ENCODE measurements at places on chromosomes 2 and 18. TPM values are rescaled to one million over a fixed set of nuclear protein-coding genes. Genes with fewer than 3 reads are reported as not detected.

DNA sequence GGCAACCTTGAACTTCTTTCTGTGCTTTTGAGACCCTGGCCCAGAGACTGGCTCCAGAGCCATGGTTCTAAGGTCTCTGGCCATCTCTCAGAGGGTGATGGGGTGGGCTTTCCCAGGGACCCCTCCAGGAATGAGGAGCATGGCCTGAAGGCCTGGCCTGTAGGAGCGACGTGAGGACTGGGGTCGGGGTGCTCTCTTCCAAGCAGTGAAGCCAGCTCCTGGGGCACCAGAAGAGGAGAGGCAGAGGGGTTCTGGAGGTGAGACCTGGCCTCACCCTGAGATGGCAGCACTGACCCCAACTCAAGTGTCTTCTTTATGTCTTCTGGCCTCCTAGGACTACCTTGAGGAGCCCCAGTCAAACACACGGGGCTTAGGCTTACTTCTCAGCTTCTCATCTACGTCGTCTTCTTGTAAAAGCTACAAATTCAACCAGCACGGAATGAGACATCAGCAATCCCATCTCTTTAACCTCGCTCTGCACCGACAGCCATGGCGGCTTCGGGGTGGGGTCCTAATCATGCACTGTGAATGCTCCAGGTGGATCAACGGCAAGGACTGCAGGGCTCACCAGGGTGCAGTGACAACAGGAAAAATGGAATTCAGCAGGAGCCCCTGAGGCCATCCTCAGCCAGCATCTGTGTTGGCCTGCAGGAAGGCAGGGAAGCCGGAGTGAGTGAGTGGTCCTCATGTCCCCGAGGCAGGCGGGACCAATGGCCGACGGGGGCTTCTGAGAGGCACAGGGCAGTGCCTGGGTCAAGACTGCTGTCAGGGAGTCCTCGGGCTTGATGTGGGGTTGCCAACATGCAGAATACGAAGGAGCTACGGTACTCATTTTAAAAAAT, 214.1 kb downstream of the HDAC4 start:
- no peak overlapping the region for H3K27ac ChIP-seq
- DNase-seq = no peak
- H3K27me3 ChIP-seq = no peaks in the 10 kb centered on the region
- H3K36me3 ChIP-seq = peaks cover 36% of the 10 kb centered on the region
- H3K4me3 ChIP-seq = no peak overlapping the region
- H3K4me1 ChIP-seq = peaks cover 4% of the 10 kb centered on the region

DNA sequence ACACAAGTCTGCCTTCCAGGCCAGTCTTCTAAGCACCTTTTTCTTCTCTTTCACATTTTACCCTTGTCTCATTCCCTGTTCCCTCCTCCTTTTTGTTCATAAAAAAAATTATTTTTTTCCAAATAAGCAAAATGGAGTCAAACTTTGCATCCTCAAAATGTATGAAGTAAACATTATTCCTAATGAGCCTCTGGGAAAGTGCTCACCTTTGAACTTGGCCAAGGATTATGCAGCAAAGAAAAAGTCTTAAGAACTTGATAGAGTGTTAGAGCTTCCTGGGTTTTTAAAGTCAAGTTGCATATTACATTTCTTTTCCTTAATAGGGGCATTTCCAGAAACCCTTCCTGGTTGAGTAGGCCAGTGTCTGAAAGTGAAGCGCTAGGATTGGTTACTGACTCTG, 31.6 kb downstream of the EPAS1 start:
- no peak overlapping the region for H3K27ac ChIP-seq
- peaks cover 26% of the 10 kb centered on the region for H3K27me3 ChIP-seq
- DNase-seq = no peak
- H3K4me1 ChIP-seq = no peaks in the 10 kb centered on the region
- H3K36me3 ChIP-seq = no peaks in the 10 kb centered on the region

- no peak overlapping the region for H3K4me3 ChIP-seq
- H3K27me3 ChIP-seq = no peaks in the 10 kb centered on the region
- H3K4me1 ChIP-seq = no peaks in the 10 kb centered on the region
- H3K36me3 ChIP-seq = no peaks in the 10 kb centered on the region
- DNase-seq = no peak
- no peak overlapping the region for H3K27ac ChIP-seq
Measured at GRCh38 chr2:66478731-66479316, 43.9 kb downstream of the MEIS1 start.

DNA sequence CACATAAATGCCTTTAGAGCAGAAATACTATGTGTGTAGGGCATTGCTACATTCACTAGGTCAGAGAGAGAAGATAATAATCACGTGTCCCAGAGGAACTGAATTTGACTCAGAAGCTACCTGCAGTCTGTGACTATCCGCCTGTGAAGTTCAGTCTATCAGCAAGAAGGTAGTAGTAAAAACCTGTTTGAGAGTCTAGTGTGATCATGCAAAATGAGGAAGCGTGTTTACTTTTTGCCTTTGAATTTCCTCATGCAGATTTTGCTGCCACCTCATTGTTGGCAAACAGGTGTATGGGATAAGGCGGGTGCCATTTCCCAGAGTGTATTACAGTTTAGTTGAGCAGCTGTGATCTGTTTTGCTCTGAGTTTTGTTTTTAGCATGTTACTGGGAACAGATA, 403.9 kb upstream of the FANCL start:
- H3K27me3 ChIP-seq = no peaks in the 10 kb centered on the region
- no peak overlapping the region for H3K4me3 ChIP-seq
- no peak overlapping the region for H3K27ac ChIP-seq
- DNase-seq = no peak
- no peaks in the 10 kb centered on the region for H3K4me1 ChIP-seq
- no peaks in the 10 kb centered on the region for H3K36me3 ChIP-seq

- DNase-seq = no peak
- H3K27me3 ChIP-seq = peaks cover 4% of the 10 kb centered on the region
- H3K4me3 ChIP-seq = no peak overlapping the region
- no peak overlapping the region for H3K27ac ChIP-seq
- no peaks in the 10 kb centered on the region for H3K36me3 ChIP-seq
- H3K4me1 ChIP-seq = no peaks in the 10 kb centered on the region
Measured at GRCh38 chr2:26621469-26622199, 19.5 kb downstream of the CIB4 start.

DNA sequence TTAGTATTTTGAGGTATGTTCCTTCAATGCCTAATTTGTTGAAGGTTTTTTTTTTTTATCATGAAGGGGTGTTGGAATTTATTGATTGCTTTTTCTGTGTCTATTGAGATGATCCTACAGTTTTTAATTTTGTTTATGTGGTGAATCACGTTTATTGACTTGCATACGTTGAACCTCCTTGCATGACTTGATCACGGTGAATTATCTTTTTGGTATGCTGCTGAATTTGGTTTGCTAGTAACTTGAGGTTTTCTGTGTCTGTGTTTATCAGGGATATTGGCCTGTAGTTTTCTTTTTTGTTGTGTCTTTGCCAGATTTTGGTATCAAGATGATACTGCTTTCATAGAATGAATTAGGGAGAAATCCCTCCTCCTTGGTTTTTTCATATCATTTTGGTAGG, 23.9 kb downstream of the CLIP4 start:
- no peak overlapping the region for H3K4me3 ChIP-seq
- H3K36me3 ChIP-seq = peaks cover 68% of the 10 kb centered on the region
- peaks cover 26% of the 10 kb centered on the region for H3K4me1 ChIP-seq
- no peaks in the 10 kb centered on the region for H3K27me3 ChIP-seq
- H3K27ac ChIP-seq = no peak overlapping the region

DNA sequence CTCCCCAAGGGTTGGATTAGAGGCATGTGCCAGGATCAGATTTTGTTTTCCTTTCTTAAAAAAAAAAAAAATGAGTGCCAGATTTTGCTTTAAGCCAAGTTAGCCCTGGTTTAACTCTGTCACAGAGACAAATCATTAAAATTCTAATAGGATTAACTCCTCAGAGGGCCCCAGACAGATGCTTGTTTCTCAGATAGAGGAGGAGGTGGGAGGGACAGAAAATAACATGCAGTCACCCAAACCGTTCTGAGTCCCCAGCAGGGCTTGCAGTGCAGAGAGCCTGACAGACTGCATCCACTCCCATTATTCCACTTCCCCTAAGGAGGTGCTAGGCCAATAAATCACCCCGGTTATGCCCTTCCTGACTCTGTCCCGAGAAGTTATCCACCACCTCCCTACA, 6.3 kb upstream of the PROKR1 start:
- peaks cover 3% of the 10 kb centered on the region for H3K36me3 ChIP-seq
- peaks cover 24% of the 10 kb centered on the region for H3K27me3 ChIP-seq
- H3K4me1 ChIP-seq = no peaks in the 10 kb centered on the region
- no peak for DNase-seq

GRCh38 chr2:189548666-189549448, 31.7 kb downstream of the SLC40A1 start:
- H3K4me3 ChIP-seq = no peak overlapping the region
- no peaks in the 10 kb centered on the region for H3K36me3 ChIP-seq
- no peaks in the 10 kb centered on the region for H3K4me1 ChIP-seq
- DNase-seq = no peak

DNA sequence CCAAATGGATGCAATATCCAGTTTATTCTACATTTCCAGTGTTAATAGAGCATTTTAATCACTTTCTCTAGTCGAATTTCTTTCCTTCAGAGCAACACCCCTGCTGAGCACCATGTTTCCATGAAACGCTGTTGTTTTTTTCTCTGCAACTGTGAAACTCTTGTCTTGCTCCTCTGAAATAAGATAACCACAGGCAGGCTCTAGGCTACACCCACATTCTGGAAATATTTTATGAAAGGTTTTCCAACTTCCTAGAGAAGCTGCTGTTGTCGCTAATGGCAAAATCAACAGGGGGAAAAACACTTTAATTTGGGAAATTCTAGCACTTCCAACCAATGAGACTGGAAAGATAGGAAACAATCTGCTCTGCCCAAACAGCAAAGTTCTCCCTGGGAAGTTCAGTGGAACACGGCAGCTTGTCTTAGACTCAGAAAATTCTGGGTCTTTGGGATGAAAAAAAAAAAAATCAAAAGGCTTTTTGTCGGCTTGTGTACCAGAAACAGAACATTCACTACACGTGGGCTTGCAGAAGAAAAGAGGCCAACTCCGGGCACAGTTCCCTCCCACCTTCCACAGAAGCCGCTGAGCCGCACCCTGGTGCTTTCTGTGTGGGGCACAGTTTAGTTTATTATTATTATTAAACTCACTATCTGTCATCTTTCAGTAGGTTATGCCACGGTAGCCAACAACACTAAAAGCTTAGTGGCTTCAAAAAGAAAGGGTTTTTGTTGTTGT, 98.7 kb downstream of the MMADHC start:
- no peaks in the 10 kb centered on the region for H3K4me1 ChIP-seq
- no peaks in the 10 kb centered on the region for H3K36me3 ChIP-seq
- H3K27ac ChIP-seq = no peak overlapping the region

GRCh38 chr18:40692871-40693270, 1262.2 kb upstream of the PIK3C3 start:
- H3K27me3 ChIP-seq = no peaks in the 10 kb centered on the region
- H3K36me3 ChIP-seq = no peaks in the 10 kb centered on the region

GRCh38 chr18:54162431-54162830, 62.0 kb downstream of the MBD2 start:
- H3K27ac ChIP-seq = no peak overlapping the region
- peaks cover 58% of the 10 kb centered on the region for H3K36me3 ChIP-seq
- H3K4me1 ChIP-seq = peaks cover 52% of the 10 kb centered on the region
- no peaks in the 10 kb centered on the region for H3K27me3 ChIP-seq

DNA sequence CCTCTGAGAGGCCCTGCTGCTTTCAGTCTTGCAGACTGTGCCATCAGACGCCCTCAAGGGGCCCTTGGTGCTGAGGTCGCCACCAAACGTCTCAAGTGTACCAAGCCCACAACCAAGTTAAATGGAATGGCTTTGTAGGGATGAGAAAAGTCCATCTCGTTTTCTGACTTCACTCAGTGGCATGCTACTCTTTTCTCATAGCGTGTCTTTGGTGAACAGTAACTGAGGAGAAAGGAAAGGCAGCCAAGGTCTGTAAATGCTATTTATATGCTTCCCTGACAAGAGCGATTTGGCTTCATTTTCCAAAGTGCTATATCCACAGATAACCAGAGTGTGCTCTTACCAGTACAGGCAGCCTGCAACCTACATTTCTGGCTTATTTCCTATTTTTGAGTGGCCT, 123.0 kb downstream of the MTX2 start:
- no peak overlapping the region for H3K4me3 ChIP-seq
- peaks cover 10% of the 10 kb centered on the region for H3K27me3 ChIP-seq
- no peak for DNase-seq
- H3K36me3 ChIP-seq = no peaks in the 10 kb centered on the region
- H3K27ac ChIP-seq = no peak overlapping the region
- no peaks in the 10 kb centered on the region for H3K4me1 ChIP-seq

DNA sequence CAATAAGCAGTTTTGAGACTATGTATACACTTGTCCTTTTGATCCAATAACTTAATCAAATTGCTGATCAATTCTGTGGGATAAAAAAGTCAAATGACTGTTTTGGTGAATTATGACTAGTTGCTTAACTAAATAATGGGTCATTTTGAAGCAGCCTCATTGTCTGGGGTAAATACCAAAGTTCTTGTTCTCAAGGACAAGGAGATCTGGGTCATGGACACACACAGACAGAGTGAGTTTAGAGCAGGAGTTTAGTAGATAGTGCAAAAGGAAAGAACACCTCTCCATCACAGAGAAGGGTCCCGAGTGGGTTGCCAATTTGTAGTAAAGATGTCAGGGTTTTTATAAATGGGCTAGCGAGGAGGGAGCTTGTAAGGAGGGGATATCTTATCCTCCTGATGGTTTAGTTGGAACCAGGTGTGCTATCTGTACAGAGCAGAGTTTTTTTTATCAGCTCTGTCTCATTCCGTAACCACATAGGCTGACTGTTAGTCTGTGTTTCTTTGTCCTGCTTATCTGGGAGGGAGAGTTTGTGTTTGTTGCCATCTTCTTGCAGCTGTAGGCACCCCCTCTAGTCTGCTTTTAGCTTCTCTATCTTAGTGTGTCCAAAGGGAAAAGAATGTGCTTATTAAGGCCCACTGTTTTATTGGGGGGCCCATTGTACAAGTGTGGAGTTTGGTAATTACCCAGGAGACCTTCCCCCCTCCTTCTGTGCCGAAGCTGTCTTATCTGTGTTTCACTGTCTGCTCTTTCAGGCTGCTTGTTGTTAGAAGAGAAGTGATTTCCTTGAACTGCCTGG, 48.7 kb upstream of the C1GALT1C1L start:
- no peaks in the 10 kb centered on the region for H3K4me1 ChIP-seq
- no peak overlapping the region for H3K4me3 ChIP-seq
- H3K27me3 ChIP-seq = no peaks in the 10 kb centered on the region
- H3K27ac ChIP-seq = no peak overlapping the region
- no peaks in the 10 kb centered on the region for H3K36me3 ChIP-seq

GRCh38 chr2:60094450-60094929, 459.0 kb downstream of the BCL11A start:
- DNase-seq = no peak
- no peaks in the 10 kb centered on the region for H3K4me1 ChIP-seq
- H3K36me3 ChIP-seq = no peaks in the 10 kb centered on the region
- no peaks in the 10 kb centered on the region for H3K27me3 ChIP-seq

The ANKRD29 gene
- not detected for total RNA-seq

The CNGA3 gene
- total RNA-seq = not detected

The ABCB11 gene
- not detected for total RNA-seq

The NPPC gene
- total RNA-seq = 1.6 TPM

Measured in activated T-helper 1 cell treated with anti-CD3 and anti-CD28 coated beads, Interleukin-12 subunit alpha, Interleukin-12 subunit beta, Interleukin-2, Interleukin-4 antibody, amounts not matched to agents 30 ng/mL and 10 ng/mL and 1 ng/mL, durations not matched to agents 14 hours and 24 hours and 36 hours (primary cell).